Mononuclear cell (primary cell): ENCODE measurements at places on chromosomes 1 and 21. TPM values are rescaled to one million over a fixed set of nuclear protein-coding genes. Genes with fewer than 3 reads are reported as not detected.

The REN gene
- not detected for total RNA-seq

The MTARC1 gene
- 9.7 TPM for total RNA-seq

The POTED gene
- not detected for total RNA-seq

The IL22RA1 gene
- total RNA-seq, result not detected

The KCNE1 gene
- total RNA-seq, result 1.2 TPM

The FALEC gene
- not detected for total RNA-seq

The SPRR3 gene
- total RNA-seq, result not detected

The C1orf94 gene
- total RNA-seq, result not detected

The FCRL4 gene
- total RNA-seq, result not detected

The NPHS2 gene
- total RNA-seq, result not detected

The RAB3B gene
- under 0.01 TPM for total RNA-seq

The IL6R gene
- 29.2 TPM for total RNA-seq

The SLC6A17 gene
- 0.63 TPM for total RNA-seq

The OR2T2 gene
- 0.42 TPM for total RNA-seq

The TTLL10 gene
- total RNA-seq, result 0.42 TPM

The CFHR4 gene
- not detected for total RNA-seq

The ATPAF1 gene
- total RNA-seq, result 14.9 TPM

The INSRR gene
- not detected for total RNA-seq

The RGS7 gene
- total RNA-seq, result under 0.01 TPM
